ENCODE measurements at places on chromosomes 11 and 22.

GRCh38 chr11:130414107-130415080, 14.0 kb downstream of the ADAMTS8 start:
- no peak for DNase-seq

GRCh38 chr22:36900225-36900624, 13.2 kb upstream of the CSF2RB start:
- DNase-seq, result no peak

GRCh38 chr22:18057568-18058209, 20.1 kb upstream of the PEX26 start:
- DNase-seq, result no peak

GRCh38 chr22:46737105-46737975, 712 bp downstream of the CERK start:
- DNase-seq, result peak; percentile 69

GRCh38 chr11:61645179-61645868, 34.9 kb upstream of the DAGLA start:
- DNase-seq, result no peak

DNA sequence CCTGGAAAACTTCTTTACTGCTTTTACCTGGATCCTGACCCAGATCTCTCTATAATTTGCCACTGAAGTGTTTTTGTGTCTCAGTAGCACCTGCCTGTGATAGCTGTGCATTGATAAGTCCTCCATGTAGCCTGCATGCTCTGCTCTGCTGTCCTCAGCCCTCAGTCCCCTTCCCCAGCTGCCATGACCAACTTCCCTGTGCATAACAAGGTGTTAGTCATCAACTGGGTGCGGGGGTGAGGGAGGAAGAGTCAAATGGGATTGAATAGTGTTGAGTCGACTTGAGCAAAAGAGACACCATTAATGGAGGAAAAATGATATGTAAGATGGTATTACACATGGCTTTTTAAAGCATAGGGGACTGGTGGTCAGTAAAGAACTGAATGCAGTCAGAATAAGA, 92.2 kb upstream of the PLET1 start:
- DNase-seq, result no peak

- DNase-seq, result peak; percentile 16
Observed at GRCh38 chr22:23500508-23501260, 79.4 kb downstream of the IGLL1 start.
